ENCODE measurements at places on chromosomes 1 and 21.

- DNase-seq = no peak
Observed at GRCh38 chr1:31793086-31793485, 22.7 kb downstream of the SPOCD1 start.

DNA sequence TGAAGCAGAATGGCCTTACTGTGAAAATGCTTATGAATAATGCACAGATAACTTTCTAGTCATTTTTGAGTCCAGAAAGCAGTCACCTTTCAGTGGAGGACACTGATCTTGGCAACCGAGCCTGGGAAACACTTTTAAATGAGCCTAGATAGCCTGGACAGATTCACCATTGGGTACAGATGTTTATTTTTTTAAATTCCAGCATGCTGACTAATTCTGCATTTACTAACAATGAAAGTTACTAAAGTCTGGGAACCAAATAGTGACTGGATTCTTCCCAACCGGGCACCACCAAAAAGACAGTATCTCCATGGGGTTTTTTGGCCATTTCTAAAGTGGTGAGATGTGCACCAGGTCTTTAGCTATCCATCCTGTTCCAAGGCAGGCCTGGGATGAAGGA lies 3.3 kb upstream of the FMOD start:
- DNase-seq = peak; percentile 89

GRCh38 chr1:234512451-234512861 lies 33.5 kb upstream of the TARBP1 start:
- no peak for DNase-seq

DNA sequence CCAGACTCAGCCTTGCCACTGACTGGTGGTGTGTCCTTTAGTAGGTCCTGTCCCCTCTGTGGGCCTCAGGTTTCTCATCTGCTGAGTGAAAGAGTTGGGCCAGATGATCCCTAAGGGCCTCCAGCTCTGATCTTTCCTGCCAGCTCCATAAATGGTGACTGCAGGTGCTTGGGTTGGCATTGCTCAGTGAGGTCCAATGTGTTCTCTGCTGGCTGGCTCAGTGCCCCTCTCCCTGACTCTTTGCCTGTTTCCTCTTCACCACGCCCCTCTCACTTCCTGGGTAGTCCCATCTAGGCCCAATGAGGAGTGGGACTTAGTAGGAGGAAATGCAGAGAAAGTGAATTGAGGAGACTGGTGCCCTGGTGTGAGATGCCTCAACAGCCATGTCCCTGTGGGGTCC lies 36.6 kb downstream of the UBE2T start:
- DNase-seq = no peak

DNA sequence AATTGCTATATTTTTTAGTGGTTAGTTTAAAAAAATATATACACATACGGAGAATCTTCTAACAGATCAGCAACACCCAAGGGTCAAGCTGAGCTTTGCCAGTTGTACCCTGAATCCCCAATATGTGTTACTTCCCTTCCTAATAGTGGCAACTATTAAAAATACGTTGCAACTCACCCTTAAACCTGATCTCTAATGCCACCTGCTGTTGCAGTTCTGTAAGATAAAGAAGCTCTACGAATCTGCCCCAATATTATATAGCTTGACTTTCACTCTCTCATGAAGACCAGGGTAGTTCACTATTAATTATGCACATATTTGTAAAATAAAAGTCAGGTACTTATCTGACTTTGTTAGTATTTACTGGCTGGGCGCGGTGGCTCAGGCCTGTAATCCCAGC lies 58.4 kb downstream of the ASH1L start:
- peak; percentile 18 for DNase-seq

- DNase-seq = peak; percentile 64
Observed at GRCh38 chr1:94247138-94248094, 10.0 kb upstream of the ARHGAP29 start.

DNA sequence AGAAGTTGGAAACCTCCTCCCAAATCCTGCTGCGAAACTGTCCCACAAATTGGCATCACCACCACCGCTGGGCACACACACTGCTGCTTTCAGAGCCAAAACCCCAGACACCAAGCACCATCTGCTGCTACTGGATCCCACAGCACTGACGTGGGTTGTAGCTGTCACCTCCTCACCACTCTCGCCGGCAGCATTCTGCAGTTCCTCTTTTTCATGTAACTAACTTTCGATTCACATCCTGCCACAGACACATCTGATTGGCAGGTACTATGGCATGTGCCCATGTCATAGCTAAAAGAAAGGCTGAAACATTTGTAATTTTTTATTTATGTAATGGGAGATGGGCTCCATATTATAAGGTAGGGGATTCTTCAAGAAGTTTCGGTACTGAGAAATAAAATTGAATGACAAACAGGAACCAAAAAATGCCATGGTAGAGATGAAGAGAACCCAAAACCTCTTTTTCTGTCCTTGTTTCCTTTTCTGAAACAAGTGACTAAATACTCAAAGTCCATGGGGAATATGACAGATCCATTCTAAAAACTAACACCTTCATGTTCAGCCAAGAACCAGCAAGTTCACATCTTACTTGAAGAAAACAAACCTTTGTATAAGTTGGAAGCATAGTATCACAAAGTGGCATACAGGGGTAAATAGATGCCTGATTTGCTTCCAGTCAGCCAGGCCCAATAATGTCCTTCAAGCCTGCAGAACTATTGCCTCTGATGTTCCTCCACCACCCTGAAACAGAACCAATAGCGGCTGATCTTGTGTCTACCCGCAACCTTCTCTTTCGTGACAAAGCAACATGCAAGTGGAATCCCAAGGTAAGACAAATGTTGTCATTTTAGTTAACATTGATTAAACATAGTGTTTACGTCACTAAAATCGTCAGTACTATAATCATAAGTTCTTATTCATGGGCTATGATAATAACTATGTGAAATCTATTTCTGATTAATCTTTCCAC lies 26.6 kb upstream of the RGS13 start:
- no peak for DNase-seq

GRCh38 chr1:26336477-26337205 lies 17.3 kb downstream of the CRYBG2 start:
- DNase-seq = no peak

DNA sequence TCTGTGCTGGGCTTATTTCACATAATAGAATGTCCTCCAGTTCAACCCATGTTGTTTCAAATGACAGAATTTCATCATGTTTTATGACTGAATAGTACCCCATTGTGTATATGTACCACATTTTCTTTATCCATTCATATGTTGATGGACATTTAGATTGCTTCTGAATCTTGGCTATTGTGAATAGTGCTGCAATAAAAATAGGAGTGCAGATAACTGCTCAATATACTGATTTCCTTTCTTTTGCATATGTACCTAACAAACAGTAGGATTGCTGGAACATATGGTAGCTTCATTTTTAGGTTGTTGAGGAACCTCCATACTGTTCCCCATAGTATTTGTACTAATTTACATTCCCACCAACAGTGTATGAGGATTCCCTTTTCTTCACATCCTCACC lies 491.1 kb downstream of the BRINP3 start:
- no peak for DNase-seq

GRCh38 chr1:39151267-39151666 lies 53.2 kb upstream of the MACF1 start:
- no peak for DNase-seq

DNA sequence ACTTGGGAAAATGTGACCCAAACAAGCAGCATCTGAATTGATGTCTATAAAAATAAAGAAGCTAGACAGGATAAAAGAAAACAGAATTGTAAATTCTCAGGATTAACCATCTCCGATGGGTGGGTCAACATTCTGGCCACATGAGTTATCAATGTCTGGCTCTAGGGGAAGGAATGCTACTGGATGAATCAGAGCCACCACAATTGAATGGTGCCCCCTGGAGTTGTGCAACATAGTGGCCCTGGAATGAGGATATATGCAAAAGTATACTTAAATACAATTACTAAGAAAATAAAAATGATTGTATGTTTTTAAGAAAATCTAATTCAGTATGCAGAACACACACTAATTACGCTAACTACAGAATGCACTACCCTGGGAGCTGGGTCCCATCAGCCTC lies 185.6 kb downstream of the TGFBR3 start:
- DNase-seq = peak; percentile 32

DNA sequence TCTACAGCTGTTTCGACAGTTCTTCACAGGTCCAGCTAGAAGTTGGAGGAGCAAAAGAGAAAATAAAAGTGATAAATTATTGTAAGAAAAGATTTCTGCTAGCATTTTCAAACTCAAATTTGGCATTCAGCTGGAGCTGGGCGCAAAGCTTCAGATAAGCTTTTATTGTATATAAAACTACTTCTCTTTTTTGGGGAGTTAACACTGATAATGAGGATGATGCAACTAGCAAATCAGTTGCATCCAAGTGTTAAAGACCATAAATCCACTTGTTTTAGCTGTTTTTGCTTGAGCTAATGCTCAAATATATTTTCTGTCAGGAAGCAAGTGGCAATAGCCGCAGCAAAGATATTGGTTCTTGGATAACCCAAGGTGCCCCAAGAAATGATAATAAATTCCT lies 127.1 kb upstream of the PKN2 start:
- no peak for DNase-seq

- DNase-seq = no peak
Observed at GRCh38 chr21:45124596-45124995, 50.2 kb downstream of the ADARB1 start.

- DNase-seq = peak; percentile 5
Observed at GRCh38 chr1:66351478-66351877, 182.5 kb upstream of the SGIP1 start.

DNA sequence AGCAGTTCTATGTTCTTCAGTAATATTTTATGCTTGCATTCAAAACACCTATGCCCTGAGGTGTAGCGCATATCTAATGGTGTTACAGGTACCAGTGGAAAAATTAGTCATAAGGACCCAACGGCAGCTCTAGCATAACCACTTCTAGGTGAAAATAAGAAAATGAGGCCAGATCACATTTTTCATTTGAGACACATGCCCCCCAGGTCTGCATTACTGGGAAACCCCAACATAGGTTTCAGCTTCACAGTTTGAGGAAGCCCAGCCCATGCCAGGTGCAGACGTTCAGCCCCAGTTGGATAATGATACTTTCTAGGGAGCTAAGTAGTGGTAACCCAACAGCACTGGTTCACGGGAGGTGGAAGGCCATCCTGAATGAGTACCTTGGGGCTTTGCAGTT lies 129.8 kb downstream of the CNIH3 start:
- no peak for DNase-seq

GRCh38 chr1:148161053-148161901 lies 9.2 kb upstream of the NBPF11 start:
- no peak for DNase-seq

GRCh38 chr1:184025242-184025675 lies 12.3 kb downstream of the COLGALT2 start:
- DNase-seq = peak; percentile 92

DNA sequence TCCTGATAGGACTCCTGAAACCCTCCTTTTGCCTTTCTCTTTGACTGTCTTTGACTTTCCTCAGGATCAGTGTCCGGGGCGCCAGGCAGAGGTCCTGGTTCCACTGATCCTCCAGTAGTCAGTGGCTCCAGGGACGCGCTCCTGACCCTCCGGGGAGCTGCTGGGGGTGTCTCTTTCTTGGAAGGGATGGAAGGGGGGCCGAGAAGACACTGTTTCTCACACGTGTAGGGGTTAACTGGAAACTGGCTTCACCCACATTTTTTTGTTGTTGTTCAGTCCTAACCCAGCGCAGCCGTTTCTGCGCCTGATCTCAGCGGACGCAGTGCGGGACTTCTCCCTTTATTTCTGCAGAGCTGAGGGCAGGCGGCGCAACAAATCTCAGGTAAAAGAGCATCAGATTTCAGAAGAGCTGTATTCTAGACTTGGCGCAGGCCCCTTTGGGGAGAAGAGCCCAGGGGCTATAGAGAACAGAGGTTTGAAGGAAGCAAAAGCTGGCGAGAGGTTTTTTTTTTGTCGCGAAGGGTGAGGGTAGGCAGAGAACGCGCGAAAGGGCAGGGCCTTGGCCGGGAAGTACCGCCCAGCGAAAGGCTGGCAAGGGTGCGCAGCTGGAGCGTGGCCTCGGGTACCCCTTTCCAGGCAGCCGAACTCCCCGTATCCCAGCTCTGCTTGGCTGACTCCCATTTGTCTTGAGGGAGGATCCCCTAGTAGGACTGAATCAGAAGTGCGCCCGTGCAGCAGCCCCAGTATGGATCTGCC lies 4.3 kb upstream of the LHX9 start:
- no peak for DNase-seq

- no peak for DNase-seq
Observed at GRCh38 chr1:12464045-12464461, 154.0 kb downstream of the DHRS3 start.

- DNase-seq = peak; percentile 36
Observed at GRCh38 chr1:117447661-117448060, 80.4 kb downstream of the MAN1A2 start.

DNA sequence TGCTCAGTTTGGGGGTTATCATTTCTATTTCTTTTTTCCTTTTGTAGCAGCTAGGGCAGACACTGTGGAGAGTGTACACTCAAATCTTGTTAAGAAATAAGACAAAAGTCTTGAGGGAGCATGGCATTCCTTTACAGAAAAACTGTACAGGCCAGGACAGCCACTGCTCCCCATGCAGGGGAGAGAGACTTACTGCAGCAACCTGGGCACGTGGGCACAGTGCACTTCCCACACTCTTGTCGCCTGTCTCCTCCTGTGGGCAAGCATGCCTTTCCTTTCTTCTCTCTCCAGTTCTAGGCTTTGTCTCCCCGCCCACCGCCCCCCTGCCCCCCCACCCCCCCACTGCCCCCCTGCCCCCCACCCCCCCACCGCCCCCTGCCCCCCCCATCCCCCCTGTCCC lies 51.9 kb downstream of the PHC2 start:
- no peak for DNase-seq

GRCh38 chr1:63968663-63969440 lies 195.0 kb downstream of the ROR1 start:
- peak; percentile 46 for DNase-seq
